ENCODE measurements at places on chromosomes 1 and 21. TPM values are rescaled to one million over a fixed set of nuclear protein-coding genes. Genes with fewer than 3 reads are reported as not detected.

The OR2C3 gene
- not detected for total RNA-seq

The PGLYRP3 gene
- total RNA-seq = not detected

The INKA2 gene
- total RNA-seq = 6.6 TPM

The ADORA1 gene
- total RNA-seq = 0.65 TPM

The PPFIA4 gene
- 32.2 TPM for total RNA-seq

The RPE65 gene
- not detected for total RNA-seq

The S100A5 gene
- 0.26 TPM for total RNA-seq

The ANGPTL3 gene
- total RNA-seq = not detected

The LYST gene
- total RNA-seq = 36.7 TPM
